Osteocyte (in vitro differentiated cells): ENCODE measurements at places on chromosomes 1 and 21. TPM values are rescaled to one million over a fixed set of nuclear protein-coding genes. Genes with fewer than 3 reads are reported as not detected.

Gene OR2L8
- total RNA-seq = not detected in 2 replicates

Gene TARBP1
- total RNA-seq = 19.0 and 21.4 TPM in 2 replicates

Gene LRRC8D
- 20.4 and 21.2 TPM in 2 replicates for total RNA-seq

Gene TIE1
- total RNA-seq = not detected in 2 replicates

Gene FAM72C
- 0.27 and 0.65 TPM in 2 replicates for total RNA-seq

Gene AP4B1
- total RNA-seq = 15.3 and 19.7 TPM in 2 replicates

Gene LHX8
- total RNA-seq = not detected in 2 replicates

Gene TDRD10
- total RNA-seq = not detected in 2 replicates

Gene LRRC39
- 0.60 and 0.73 TPM in 2 replicates for total RNA-seq
